Stimulated activated CD8-positive, alpha-beta memory T cell treated with anti-CD3 and anti-CD28 coated beads, Interleukin-7, amount 100 ng/mL, for 4 hours (primary cell): ENCODE measurements at places on chromosomes 3 and 15.

- no peak for DNase-seq
Observed at GRCh38 chr3:117622171-117622841, 912.7 kb downstream of the TUSC7 start.

GRCh38 chr3:46848271-46849044 lies 14.8 kb downstream of the MYL3 start:
- DNase-seq, result no peak

- DNase-seq, result no peak
Observed at GRCh38 chr3:27426926-27427325, 57.3 kb downstream of the SLC4A7 start.

GRCh38 chr15:75182187-75183131 lies 19.2 kb upstream of the C15orf39 start:
- DNase-seq, result no peak

DNA sequence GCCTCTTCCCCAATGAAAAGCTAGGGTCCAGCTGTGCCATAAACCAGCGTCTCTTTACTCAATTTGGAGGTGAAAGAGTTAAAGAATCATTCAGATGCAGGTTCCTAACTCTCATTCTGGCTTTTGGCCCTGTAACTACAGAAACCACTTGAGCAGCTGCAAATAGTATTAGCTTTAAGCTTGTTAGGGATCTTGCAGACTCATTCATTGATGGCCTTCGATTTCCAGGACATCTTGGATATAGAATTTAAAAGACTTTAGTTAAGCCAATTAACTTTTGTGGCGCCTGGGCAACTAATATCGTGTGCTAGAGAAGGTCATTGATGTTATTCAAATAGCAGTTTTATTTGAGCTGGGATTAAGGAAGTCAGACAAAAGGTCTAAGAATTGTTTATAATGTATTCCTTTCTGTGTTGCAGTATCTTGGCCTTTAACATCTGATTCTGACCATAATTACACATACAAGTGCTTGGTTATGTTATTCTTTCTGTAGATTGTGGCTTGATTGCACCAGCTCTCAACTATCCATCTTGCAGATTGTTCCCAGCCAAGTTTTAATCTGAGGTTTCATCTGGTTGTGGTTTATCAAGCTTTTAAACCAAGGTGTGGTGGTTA lies 185.3 kb downstream of the CACNA2D3 start:
- no peak for DNase-seq

DNA sequence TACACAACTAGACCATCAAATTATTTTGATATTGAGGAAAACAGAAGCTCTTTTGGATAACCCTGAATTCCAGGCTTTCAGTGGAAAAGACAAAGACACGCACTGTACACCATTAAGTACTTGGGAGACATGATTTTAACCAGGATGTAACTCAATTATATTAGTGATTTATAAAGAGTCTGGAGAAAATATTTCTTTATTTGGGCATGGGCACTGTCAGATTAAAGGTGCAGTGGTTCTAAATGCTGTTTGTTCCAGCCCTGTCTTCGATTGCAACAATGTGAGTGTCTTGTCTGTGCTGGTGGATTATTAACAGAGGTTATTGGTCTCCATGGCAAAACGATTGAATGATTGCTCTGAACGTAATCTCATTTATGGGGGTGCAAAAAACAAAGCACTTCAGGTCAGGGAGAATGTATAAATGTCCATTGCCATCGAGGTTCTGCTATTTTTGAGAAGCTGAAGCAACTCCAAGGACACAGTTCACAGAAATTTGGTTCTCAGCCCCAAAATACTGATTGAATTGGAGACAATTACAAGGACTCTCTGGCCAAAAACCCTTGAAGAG lies at the start of gene TM4SF4:
Gene TM4SF4, plus strand, starts transcription at position 448 of the 568 bp plus-strand sequence. CDS start 181 bp downstream, outside the sequence.
- DNase-seq, result no peak

GRCh38 chr15:72733941-72734738 lies 48.1 kb downstream of the BBS4 start:
- no peak for DNase-seq

GRCh38 chr3:143001034-143001368 lies 369 bp upstream of the U2SURP start:
- no peak for DNase-seq

- DNase-seq, result no peak
Observed at GRCh38 chr15:50786438-50786837, 20.9 kb upstream of the SPPL2A start.

GRCh38 chr3:11467875-11468274 lies 175.8 kb downstream of the VGLL4 start:
- no peak for DNase-seq

- no peak for DNase-seq
Observed at GRCh38 chr3:36991923-36992805, 767 bp downstream of the EPM2AIP1 start.

DNA sequence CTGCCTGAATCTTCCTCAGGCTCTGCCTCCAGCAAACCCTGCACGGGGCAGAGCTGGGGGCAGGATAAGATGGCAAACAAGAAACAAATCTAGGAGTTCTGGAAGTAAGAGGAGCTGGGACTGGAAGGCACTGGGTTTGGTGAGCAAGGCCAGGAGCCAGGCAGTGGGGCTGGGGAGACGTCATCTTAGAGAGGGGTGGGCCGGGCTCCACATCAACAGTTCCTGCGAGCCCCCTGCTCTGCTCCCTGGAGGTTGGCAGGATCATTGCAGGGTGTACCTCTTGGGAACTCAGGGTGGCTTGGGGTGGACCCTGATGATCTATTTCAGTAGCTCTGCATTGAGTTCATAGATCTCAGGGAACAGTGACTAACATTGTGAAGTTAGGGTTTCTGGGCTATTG lies 87.3 kb upstream of the PRR23E start:
- DNase-seq, result no peak

GRCh38 chr15:101349047-101349951 lies 54.3 kb upstream of the SNRPA1 start:
- DNase-seq, result no peak
